Left lung (tissue), 14 donors: ENCODE measurements at places on chromosomes 3 and 15. TPM values are rescaled to one million over a fixed set of nuclear protein-coding genes. Genes with fewer than 3 reads are reported as not detected.

The MED12L gene
- total RNA-seq, result 1.0 TPM

The ARL14 gene
- total RNA-seq, result not detected

GRCh38 chr3:64408770-64409169, 183.5 kb upstream of the PRICKLE2 start:
- H3K27ac ChIP-seq, result no peak overlapping the region
- no peak for DNase-seq
- no peak overlapping the region for H3K4me3 ChIP-seq
- H3K4me1 ChIP-seq, result no peaks in the 10 kb centered on the region

DNA sequence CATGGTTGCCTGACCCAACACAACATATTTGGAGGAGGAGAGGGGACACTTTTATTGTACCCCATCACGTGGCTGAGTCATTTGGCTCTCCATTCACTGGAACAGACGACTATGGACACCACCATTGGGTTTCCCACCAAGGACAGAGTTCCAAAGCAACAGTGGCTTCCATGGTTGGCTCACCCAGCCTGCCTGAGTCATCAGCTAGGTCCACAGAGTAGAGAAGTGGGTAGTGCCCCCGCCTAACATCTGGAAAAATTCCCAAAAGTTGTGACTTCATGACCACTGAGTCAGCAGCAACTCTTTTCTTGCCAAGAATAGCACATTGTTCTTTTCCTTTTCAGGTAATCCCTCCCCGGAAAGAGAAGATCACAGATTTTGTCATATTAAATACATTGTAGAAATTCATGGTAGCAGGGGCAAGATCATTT, 3.0 kb upstream of the PPP1R2 start:
- H3K27ac ChIP-seq, result no peak overlapping the region
- H3K36me3 ChIP-seq, result no peaks in the 10 kb centered on the region
- DNase-seq, result no peak
- H3K4me3 ChIP-seq, result no peak overlapping the region
- peaks cover 55% of the 10 kb centered on the region for H3K4me1 ChIP-seq
- H3K27me3 ChIP-seq, result no peaks in the 10 kb centered on the region

GRCh38 chr3:155934230-155934629, 63.8 kb downstream of the GMPS start:
- no peaks in the 10 kb centered on the region for H3K36me3 ChIP-seq
- no peak overlapping the region for H3K4me3 ChIP-seq
- H3K27ac ChIP-seq, result no peak overlapping the region
